ENCODE measurements at places on chromosomes 6 and 20. TPM values are rescaled to one million over a fixed set of nuclear protein-coding genes. Genes with fewer than 3 reads are reported as not detected.
A peak's percentile ranks its signal among the peaks of the same experiment; 100 is the strongest.

GRCh38 chr20:5835321-5835821 lies 85.2 kb downstream of the SHLD1 start:
- no peak for DNase-seq

DNA sequence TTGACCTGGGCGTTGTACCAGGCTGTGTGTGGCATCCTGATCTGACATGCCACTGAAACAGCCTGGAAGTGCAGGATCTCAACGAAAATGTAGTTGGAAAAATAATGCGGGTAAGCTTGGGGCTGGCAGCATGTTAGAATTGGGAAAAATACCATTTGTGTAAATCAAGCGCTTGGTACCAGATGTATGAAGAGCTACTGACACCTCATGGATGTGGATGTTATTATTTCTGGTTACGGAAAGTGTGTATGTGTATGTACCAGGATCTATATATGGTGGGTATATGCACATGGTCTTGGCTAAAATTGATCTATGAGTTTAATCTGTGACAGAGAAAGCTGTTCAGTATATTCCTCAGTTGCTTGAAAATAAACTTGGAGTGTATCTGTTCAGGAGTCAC lies 22.7 kb downstream of the HIVEP1 start:
- DNase-seq, result no peak

DNA sequence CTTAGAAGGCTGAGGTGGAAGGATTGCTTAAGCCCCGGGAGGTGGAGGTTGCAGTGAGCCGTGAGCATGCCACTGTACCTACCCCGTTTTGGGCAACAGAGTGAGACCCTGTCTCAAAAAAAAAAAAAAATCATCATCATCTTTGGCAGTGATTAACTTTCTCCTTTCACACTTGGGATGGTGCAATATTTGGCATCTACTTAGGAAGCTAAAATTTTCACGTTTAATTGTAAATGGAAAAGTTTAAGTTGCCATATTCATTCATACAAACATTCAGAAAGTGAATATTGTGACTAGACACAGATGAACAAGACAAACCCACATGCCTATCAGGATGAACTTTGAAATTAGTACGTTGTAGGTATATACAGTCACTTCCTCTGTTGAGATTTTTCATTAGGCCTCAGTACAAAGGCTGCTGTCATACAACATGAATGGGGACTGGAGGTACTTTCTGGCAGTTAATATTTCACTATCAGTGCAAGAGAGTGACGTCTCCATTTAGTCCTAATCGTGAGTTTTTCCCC lies 10.3 kb downstream of the TOP1 start:
- DNase-seq, result no peak

DNA sequence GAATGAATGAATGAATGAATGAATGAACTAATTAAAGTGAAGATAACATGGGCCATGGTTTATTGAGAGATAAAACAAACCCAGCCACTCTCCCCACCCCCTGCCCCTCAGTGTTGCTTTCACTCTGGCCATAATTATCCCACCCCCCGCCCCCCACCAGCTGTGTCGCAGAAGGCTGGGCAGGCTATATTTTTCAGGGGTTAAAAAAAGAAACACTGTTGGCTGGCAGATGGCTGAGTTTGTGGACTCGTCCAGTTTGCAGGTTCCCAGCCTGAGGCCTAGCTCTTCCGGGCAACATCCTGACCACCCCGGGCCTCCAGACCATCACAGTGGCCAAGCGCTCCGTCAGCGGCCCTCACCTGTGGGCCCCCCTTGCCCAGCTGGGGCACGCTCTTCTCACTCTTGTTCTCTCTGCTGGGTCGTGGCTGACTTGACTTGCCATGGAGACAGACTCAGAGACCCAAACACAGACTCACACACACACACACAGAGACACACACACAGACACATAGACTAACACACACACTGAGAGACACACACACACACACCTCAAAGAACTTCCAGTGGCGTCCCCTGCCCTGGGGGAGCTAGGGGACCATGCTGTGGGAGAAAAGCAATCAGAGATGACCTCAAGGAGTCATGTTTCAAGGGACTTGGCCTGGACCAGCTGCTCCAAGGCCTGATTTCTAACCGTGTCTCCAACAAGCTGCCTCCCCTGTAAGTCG lies 2.2 kb upstream of the GRM4 start:
- no peak for DNase-seq

GRCh38 chr6:116648156-116648555 lies 20.4 kb downstream of the ZUP1 start:
- DNase-seq, result no peak

RIPPLY2 gene
- not detected for total RNA-seq

- DNase-seq, result no peak
Observed at GRCh38 chr20:3431109-3431508, 23.6 kb upstream of the DNAAF9 start.

DNA sequence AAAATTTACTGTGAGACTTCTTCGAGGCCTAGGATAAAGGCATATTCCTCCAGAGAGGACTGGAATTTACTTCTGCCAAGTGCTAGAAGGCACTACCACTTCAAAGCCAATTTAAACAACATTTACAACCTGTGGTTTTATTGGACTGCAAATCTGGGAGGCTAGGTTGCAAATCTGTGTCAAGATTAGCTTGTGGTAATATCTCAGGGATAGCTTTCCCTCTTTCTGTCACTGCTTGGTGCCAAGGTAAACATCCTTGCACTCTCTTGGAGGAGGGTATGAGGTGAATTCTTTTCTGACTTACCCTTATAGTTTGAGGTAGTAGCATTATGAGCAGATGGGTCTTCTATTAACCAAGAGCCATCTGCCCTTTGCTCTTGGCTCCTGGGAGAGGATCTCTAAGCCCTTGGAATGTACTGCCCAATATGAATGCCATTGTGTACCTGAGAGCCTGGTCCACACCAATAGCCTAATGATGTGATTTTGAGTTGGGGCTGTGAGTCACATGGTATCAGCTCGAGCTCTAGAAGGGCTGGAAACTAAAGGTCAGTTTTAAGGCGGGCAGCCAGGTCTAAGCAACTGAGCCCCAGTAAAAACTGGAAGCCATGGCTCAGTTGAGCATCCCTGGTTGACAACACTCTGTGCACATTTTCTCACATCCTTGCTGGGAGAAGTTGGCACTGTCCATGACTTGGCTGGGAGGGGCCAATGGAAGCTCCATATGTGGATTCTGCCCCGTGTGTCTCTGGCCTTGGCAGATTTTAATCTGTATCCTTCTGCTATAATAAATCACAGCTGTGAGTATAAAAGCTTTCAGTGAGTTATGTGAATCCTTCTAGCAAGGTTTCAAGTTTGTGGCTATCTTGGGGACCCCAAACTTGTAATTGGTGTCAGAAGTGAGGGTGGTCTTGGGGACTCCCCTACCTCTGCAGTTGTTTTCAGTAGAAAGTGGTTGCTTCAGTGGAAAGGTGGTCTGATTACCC lies 188.1 kb downstream of the UBE3D start:
- no peak for DNase-seq

- DNase-seq, result no peak
Observed at GRCh38 chr6:106186714-106187113, 100.6 kb downstream of the PRDM1 start.

DNA sequence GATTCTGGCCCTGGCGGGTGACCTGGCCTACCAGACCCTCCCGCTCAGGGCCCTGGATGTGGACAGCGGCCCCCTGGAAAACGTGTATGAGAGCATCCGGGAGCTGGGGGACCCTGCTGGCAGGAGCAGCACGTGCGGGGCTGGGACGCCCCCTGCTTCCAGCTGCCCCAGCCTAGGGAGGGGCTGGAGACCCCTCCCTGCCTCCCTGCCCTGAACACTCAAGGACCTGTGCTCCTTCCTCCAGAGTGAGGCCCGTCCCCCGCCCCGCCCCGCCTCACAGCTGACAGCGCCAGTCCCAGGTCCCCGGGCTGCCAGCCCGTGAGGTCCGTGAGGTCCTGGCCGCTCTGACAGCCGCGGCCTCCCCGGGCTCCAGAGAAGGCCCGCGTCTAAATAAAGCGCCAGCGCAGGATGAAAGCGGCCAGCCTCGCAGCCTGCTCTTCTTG lies 868 bp upstream of the SLC2A4RG start:
- DNase-seq, result peak; percentile 61

GRCh38 chr20:33518071-33518470 lies 28.2 kb downstream of the CBFA2T2 start:
- no peak for DNase-seq

GRCh38 chr6:170087941-170088581 lies 202.8 kb downstream of the DLL1 start:
- DNase-seq, result peak; percentile 78

GRCh38 chr6:5729080-5729434 lies 277.7 kb downstream of the NRN1 start:
- peak; percentile 15 for DNase-seq

DNA sequence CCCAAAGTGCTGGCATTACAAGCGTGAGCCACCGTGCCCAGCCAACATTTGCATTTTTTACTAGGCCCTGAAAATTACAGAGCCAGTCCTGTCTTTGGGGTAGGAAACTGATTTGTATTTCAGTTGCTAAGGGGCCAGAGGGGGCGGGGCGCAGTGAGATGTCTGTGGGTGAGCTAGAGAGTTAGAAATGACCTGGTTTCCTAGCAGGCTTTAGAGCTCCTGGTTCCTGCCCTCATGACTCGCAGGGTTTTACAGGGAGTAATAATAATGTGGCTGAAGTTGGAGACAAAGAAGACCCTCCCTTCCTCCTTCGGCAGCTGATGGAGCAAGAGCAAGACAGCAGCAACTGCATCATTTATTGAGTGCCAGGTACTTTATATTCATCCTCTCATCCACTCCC lies 131.5 kb downstream of the TFAP2C start:
- DNase-seq, result no peak

NFATC2 gene
- total RNA-seq, result 38.0 TPM

OR2H1 gene
- not detected for total RNA-seq

DNA sequence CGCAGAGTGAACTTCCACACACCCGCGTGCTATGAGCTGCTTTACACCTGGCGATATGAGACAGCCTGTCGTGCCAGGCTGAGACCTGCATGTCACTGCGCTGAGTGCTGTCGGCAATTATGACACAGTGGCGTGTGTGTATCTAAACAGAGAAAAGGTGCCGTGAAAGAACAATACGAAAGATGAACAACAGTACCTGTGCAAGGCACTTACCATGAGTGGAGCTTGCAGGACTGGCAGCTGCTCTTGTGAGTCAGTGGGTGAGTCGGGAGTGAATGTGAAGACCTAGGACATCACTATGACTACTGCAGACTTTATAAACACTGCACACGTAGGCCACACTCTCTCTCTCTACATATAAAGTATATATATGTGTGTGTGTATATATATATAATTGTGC lies 68.5 kb upstream of the DUSP22 start:
- DNase-seq, result no peak

TMEM170B gene
- 3.2 TPM for total RNA-seq

All from B cell (primary cell).